RPMI7951 (cell line): ENCODE measurements at places on chromosomes 1 and 21.

- DNase-seq: no peak
These were observed 38.6 kb downstream of the WASF2 start for GRCh38 chr1:27451343-27451742.

DNA sequence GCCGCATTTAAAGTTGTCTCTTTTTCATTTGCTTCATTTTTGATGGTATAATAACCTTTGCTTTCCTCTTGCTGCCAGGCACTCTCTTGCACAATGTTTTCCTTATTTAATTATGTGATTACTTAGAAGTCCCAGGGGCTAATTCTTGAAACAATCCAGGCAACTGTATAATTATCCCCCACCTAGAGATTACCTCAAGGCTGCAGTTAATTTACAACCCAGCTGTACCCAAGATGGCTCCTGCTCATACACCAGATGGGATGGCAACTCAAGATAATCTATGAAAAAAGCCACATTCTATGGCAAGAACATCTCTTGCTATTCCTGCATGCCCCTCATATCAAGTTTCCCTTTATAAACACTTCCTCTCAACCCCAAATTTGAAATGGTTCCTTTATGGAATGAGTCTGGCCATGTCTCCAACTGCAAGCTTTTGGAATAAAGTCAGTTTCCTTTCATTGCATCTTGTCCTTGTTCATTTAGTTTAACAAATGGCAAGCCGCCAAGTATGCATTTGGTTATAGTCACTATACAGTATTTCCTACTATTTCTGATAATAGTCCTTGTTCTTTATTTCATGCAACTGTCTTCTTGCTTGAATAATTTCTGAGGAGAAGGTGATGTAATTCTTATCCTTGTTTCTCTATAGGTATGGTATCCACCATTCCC lies 1042.6 kb downstream of the PLA2G4A start:
- no peak for DNase-seq

GRCh38 chr1:22772014-22772413 lies 61.4 kb downstream of the EPHB2 start:
- DNase-seq: no peak

DNA sequence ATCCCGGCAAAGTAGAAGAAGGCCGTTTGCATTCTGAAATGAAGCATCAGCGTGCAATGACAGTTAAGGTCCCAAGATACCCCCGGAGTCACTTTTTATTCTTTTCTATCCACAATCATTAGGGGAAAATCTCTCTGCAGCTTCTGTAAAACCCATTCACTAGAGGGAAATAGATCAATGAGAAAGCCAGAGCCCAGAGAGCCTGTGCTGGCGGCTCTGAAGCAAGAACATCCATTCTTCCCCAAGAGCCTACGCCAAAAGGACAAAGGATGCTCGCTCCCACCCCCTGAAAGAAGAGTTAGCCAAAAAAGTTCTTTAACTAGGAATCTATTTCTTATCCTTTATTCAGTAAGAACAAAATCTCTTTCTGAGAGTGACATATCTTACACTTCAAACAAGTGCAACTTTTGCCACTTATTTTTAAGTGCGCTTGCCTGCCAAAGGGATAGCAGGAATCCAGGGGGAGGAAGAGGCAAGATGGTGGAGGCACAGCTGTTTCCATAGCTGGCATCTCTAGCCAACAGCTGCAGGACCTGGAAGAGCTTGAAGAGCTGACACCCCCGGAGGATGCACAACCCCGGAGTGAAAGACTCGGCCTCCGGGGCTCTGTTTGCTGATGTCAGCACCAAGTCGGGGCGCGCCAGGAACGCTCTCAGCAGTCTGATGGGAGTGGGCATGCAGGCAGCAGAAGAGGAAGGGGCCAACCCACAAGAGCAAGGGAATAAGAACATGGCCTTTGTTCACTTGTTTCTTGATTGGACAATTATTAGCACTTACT lies 68.7 kb downstream of the KCNN3 start:
- DNase-seq: no peak

- no peak for DNase-seq
These were observed 19.9 kb upstream of the PRDM15 start for GRCh38 chr21:41898998-41899397.

DNA sequence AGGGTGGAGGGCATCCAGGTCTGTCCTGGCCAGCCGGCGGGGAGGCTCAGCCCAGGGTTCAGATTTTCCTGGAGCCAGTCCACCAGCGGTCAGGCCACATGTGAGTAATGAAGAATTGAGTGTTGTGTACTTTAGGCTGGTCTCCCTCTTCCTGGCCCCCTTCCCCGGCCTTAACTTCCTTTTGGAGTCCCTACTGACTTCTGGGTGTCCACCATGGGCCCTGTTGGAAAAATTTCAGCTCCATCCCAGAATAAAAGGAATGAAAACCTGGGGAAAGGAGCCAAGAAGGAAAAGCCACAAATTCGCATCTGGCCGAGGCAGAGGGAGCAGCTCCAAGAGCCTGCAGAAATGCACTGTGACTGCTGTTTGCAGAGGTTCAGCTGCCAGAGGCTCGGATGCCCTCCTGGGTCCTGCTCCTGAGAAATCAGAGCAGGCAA lies 35.5 kb upstream of the HHAT start:
- peak; percentile 96 for DNase-seq
